Esophagus mucosa (tissue), 1 donor: ENCODE measurements at places on chromosomes 16 and 17. TPM values are rescaled to one million over a fixed set of nuclear protein-coding genes. Genes with fewer than 3 reads are reported as not detected.

The CNGB1 gene
- 0.32 TPM for total RNA-seq

- ATAC-seq: no peak
Measured at GRCh38 chr16:72764015-72764654, 283.8 kb downstream of the ZFHX3 start.

DNA sequence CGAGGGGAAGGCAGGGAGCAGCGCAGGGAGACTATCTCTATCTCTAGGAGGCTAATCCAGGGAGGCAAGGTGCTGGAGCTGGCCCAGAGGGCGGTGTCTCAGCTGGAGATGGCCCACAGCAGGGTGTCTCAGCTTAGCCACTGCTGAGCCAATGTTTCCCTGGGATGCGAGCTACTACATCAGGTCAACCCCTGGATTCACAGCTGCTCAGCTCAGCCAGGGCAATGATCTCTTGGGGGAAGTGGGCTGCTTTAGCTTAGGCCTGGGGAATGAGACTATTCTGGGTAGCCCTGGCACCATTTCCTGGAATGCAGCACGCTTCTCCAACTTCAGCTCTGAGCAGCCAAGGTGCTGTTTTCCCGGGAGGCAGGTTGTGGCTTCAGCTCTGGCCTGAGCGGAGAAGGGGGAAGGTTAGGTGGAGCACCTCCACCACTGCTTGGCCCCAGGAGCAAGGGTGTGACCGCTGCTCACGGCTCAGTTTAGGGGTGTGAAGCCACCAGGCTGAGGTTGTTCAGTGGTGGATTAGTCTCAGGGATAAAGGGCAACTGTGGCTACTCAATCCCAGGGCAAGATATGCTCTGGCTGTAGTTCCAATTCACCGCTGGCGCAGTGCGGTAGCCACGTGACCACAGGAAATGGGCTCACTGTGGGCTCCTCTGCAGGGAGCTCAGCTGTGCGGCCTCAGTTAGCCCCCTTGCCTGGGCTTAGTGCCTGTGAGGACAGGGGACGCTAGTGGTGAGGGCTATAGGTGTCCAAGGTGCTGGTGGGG is 5.2 kb upstream of the PRSS21 start:
- peak; percentile 34 for ATAC-seq

GRCh38 chr16:67605641-67606040 is 39.3 kb upstream of the CARMIL2 start:
- ATAC-seq: no peak

DNA sequence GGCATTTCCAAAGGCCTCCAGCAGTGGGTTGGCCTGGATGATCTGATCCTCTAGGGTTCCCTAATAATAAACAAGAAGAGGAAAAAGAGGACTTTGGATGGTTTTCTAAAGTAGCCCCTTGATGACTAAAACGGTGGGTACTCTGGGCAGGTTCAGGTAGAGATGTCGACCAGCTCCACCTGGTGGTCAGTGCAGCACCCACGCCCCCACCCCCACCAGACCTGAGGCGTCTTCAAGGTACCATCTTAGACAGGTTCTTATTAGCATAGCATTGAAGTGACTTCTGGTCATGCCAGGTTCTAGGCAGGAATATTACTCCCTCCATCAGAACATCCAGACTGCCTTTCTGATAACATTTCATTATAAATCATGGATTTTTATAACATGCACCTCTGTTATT is 15.0 kb downstream of the MYH13 start:
- no peak for ATAC-seq

The BAIAP3 gene
- total RNA-seq: 2.0 TPM

DNA sequence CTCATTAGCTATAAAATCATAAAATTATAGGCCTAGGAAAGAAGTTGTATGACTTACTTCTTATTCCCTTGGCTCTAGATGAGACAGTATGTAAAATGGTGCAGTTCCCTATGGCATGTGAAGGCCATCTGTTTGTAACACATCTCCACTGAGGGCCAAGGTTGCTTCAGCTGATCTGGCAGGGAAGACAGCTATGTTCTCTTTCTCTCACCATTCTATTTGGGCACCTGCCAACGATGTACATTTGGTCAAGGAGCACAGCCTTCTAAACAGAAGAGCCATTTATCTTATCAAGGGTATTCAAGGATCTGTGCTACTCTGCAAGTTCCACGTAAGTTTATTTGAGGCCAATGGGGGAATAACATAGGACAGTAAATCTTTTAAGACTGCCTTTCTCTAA is 129.8 kb upstream of the TOM1L1 start:
- no peak for ATAC-seq

DNA sequence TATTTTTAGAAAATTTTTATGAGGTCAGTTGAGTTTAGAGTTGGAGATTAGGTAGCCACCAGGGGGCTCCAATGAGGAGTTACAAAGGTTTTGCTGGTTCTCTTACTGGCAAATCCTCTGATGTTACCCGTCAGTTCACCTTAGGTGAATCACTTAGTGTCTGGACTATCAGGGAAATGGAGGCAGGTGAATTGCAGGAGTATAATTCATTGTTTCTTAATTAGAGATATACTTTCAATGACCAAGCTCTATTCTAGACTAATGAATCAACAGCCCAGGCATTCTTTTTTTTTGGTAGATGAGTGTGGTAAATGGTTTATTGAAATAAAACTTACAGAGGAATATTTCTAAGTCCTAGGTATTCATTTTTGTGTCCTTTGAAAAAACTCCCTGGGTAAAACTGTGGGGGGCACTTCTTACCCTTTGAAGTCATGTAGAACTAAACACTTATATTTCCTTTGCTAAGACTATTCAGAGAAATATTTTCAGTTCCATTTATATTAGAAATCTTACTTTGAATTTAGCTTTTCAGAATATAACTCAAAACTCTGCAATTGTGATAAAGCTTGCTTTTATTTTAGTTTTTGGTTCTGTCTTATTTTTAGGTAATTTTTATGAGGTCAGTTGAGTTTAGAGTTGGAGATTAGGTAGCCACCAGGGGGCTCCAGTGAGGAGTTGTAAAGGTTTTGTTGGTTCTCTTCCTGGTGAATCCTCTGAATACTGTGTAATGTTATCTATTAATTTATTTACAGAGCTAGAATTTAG is 17.7 kb downstream of the PSMD11 start:
- ATAC-seq: peak; percentile 78

- peak; percentile 55 for ATAC-seq
Measured at GRCh38 chr16:12535535-12536411, 267.9 kb downstream of the CPPED1 start.

DNA sequence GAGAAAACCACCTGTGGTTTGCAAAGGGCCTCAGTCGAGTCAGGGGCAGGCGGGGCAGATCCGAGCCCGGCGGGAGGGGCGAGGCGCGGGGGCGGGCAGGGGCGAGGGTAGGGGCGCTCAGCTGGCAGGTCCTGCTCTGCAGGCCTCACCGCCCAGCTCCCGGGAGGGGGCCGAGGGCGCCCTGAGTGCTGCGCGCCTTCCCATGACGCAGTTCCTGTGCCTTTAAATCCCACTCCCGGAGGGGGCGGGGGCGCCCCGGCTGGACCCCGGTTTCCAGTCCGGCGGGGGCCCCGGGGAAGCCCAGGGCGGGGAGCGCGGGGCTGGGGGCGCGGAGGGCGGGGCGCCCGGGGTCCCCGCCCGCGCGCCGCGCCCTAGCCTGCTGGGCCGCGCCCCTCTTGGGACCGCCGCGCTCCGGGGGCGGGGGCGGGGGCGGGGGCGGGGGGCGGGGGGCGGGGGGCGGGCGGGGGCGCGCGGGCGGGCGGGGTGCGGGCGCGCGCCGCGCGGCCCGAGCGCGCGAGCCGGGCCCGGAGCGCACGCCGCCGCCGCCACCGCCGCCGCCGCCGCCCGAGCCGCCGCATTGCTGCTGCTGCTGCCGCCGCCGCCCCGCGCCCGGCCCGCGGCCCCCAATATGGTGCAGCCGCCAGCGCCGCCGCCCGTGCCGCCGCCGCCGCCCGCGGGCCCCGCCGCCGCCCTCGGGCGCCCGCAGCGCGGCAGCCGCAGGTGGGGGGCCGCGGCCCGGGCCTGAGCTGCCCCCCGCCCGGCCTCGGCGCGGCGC is at the start of gene JPH3:
TSS of gene JPH3 (plus strand) at position 508 of the 775 bp plus-strand sequence. CDS start 639 bp downstream, outside the sequence.
- no peak for ATAC-seq

- peak; percentile 32 for ATAC-seq
Measured at GRCh38 chr17:82984751-82985427, 94.5 kb upstream of the METRNL start.
